Esophagus squamous epithelium (tissue), 5 donors: ENCODE measurements at places on chromosomes 11 and 22. TPM values are rescaled to one million over a fixed set of nuclear protein-coding genes. Genes with fewer than 3 reads are reported as not detected.

Gene TRAPPC4
- 26.5 TPM for total RNA-seq

Gene NRIP3
- 1.4 TPM for total RNA-seq

Gene JAML
- total RNA-seq: 17.9 TPM

Gene C11orf21
- not detected for total RNA-seq

Gene LRRC32
- 4.9 TPM for total RNA-seq

Gene CYP2D6
- total RNA-seq: 1.4 TPM

Gene CADM1
- 15.1 TPM for total RNA-seq

Gene SAA4
- total RNA-seq: not detected

DNA sequence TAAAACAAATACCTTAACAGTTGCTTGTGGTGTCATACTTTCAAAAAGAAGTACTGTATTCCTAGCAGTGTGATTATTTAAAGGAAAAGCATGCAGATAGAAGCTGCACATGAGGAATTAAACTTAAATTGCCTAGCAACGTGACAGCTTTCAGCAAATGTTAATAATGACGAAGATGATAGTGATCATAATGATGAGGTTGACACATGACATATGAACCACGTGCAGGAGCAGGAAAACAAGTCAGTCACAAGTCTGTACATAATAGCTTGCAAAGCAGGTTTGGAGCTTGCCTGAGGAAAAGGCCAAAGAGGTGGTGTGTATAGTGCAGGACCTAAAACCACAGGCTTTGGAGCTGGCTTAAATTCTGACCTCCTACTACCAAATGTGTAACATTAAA lies 30.6 kb upstream of the PIK3C2A start:
- H3K4me3 ChIP-seq: no peak overlapping the region
- no peak overlapping the region for H3K27ac ChIP-seq
- no peak for DNase-seq
- H3K4me1 ChIP-seq: peaks cover 3% of the 10 kb centered on the region

GRCh38 chr11:839875-840617 lies 2.3 kb downstream of the POLR2L start:
- H3K27ac ChIP-seq: no peak overlapping the region
- peaks cover 19% of the 10 kb centered on the region for H3K36me3 ChIP-seq
- H3K4me1 ChIP-seq: peaks cover 90% of the 10 kb centered on the region

DNA sequence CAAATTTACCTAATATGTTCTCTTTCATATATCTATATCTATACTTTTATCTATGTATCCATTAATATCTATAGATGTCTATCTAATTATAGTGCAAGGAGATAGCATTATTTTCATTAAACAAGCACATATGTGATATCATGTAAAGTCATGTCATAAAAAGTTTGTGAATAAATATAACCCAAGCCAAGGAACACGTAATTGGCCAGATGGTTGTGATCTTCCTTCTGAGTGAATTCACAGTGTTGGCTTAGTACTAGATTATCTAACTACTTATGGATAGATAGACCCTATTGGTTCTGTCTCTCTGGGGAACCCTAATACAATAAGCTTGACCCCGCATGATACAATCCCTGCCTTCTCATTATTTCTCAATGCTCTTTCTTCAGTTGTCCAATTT lies 484.4 kb downstream of the LRRC4C start:
- no peak overlapping the region for H3K4me3 ChIP-seq
- H3K27me3 ChIP-seq: no peaks in the 10 kb centered on the region
- no peak overlapping the region for H3K27ac ChIP-seq
- H3K4me1 ChIP-seq: no peaks in the 10 kb centered on the region

- H3K4me1 ChIP-seq: peaks cover 27% of the 10 kb centered on the region
- H3K27ac ChIP-seq: peak within 1 kb of the TSS; percentile 87
- H3K36me3 ChIP-seq: no peaks in the 10 kb centered on the region
- DNase-seq: no peak
Measured at GRCh38 chr22:45502215-45503049, at the start of gene FBLN1. FBLN1 (plus strand) TSS chr22:45502883; CDS start chr22:45502986, 103 bp downstream.

DNA sequence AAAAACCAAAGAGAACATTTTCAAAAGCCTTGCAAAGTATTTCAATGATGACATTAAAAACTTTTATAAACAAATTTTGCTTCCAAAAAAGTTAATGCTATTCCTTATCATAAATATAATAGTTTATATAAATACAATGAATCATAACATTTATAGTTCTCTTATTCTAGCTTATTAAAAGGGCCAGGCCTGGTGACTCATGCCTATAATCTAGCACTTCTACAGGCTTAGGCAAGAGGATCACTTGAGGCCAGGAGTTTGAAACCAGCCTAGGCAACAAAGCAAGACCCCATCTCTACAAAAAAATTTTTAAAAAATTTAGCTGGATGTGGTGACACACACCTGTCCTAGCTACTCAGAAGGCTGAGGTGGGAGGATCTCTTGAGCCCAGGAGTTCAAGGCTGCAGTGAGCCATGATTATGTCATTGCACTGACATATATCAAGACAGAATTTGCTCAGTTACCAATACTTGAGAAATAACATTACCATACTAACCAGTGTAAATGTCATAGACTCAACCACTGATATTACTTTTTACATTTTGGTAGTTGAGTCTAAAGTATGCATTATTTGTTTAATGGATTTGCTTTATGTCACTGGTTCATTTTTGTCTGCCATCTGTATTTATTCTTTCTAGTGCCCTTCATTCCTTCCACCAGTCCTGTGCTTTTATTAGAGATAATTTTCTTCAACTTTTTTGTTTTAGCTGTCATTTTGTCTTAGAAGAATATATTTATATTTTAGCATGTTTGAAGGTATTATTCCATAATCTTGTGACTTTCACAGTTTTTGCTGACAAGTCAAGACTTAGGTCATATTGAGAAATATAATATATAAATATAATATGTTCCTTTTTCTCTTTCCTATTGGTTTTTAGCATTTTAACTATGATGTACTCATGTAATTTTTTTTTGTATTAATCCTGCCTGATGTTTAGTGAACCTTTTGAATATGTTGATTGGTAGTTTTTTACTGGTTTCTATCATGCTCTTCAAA lies 56.2 kb downstream of the CYP2R1 start:
- no peaks in the 10 kb centered on the region for H3K27me3 ChIP-seq
- H3K4me3 ChIP-seq: no peak overlapping the region
- H3K4me1 ChIP-seq: no peaks in the 10 kb centered on the region
- H3K36me3 ChIP-seq: no peaks in the 10 kb centered on the region

- DNase-seq: no peak
- H3K4me1 ChIP-seq: peaks cover 17% of the 10 kb centered on the region
- no peaks in the 10 kb centered on the region for H3K27me3 ChIP-seq
- peak overlapping the region; percentile 98 for H3K4me3 ChIP-seq
Measured at GRCh38 chr11:63767565-63768236, 874 bp downstream of the ZFTA start.

DNA sequence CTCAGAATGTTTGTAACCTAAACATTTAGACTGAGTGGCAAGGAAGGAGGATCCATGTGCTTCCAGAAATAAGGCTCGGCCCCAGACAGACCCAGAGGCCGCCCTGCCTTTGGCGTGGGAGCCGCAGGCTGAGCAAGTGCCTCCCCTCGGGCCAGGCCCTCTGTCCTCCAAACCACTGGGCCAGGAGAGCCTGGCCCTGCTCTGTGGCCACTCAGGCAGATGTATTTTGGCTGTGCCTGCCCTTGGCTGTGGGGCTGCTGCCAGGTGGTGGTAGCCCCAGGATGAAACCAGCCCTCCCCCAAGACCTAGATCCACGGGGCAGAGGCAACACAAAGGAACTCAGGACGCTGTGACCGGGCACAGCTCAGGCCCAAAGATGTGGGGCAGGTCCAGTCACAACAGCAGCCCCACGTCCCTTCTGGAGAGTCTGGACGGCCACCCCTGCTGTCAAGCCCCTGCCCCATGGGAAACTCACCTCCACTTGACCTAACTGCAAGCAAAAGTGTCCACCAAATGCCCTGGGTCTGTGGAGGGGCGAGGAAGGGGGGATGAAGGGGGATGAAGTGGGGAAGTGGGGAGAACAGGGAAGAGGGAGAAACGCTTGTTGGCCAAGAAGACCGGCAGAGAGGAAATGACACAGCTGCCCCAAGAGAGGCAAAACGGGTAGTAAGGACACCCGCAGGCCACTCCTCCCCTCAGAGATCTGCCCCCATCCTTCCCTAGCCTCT lies 24.0 kb downstream of the PISD start:
- H3K4me1 ChIP-seq: peaks cover 21% of the 10 kb centered on the region
- peak overlapping the region; percentile 77 for H3K27ac ChIP-seq
- no peak for DNase-seq
- H3K4me3 ChIP-seq: peak overlapping the region; percentile 27
- no peaks in the 10 kb centered on the region for H3K27me3 ChIP-seq
- H3K36me3 ChIP-seq: no peaks in the 10 kb centered on the region

GRCh38 chr11:48184452-48184851 lies 32.2 kb upstream of the OR4B1 start:
- no peak for DNase-seq
- no peak overlapping the region for H3K27ac ChIP-seq
- H3K27me3 ChIP-seq: no peaks in the 10 kb centered on the region
- no peaks in the 10 kb centered on the region for H3K4me1 ChIP-seq
- H3K36me3 ChIP-seq: no peaks in the 10 kb centered on the region

DNA sequence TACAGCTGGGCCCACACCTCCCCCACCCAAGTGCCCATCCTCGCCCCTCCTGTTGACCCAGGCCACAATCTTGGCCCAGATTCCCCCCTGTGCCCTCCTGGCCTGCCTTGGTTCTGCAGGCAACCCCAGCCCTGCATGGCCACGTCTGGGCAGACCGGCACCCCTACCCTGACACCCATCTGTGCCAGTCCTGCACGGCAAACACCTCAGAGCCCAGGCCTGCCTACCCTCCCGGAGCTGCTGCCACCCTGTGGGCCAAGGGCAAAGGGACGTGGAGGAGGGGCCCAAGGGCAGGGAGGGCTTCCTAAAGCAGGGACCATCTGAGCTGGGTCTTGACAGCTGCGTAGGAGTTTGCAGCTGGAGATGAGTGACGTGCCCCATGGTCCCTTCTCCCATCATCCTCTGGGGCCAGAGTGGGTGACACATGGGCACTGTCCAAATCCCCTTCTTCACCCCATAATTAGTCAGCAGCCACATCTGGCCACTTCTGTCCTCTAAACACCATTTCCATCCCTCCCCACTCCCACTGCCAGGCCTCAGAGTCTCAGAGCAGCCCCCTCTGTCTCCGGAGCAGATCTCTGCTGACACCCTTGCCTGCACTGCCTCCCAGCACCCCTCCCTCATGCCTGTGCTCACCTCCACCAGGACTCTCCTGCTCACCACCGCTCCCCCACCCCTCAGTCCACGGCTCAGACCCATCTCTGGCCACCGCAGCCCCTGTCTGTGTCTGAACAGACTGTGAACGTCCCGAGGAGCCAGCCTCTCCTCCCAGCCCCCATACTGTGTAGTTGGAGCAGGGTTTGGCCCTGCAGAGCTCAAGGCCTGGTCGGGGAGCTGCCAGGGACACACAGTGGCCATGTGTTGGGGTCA lies 35.6 kb upstream of the PPARA start:
- DNase-seq: no peak
- no peaks in the 10 kb centered on the region for H3K27me3 ChIP-seq
- peaks cover 15% of the 10 kb centered on the region for H3K36me3 ChIP-seq
- H3K4me1 ChIP-seq: peaks cover 63% of the 10 kb centered on the region
- no peak overlapping the region for H3K4me3 ChIP-seq

DNA sequence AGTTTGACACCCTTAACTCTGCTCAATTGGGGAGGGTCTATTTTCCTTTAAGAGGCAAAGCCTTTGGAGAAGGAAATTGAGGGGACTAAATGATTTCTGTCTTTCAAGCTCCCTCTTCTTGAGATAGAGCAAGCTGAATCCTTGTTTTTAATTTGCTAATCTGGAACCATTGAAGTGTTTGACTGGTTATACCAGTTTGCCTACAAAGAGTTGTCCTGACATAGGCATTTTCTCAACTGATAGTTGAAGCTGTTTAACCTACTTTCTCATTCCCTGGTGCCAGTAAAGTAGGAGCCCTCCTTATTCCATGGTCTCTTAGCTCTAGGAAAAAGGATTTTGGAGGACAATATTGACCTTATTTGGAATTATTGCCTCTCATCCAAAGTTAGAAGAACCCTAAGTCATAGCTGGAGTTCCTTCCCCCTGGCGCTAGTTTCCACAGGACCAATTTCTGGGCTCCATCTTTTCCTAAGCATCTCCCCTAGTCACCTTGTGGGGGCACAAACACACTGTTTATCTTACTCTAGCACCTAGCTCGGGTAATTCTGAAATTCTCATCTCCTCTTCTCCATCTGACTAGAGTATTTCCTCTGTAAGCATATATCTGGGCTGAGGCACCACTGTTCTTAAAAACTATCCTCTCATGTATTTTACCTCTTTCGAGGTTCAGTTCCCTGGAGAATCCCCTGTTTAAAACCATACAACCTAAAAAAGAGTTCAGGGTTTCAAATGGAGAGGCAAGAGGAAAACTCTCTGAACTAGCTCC lies 7.4 kb downstream of the ZDHHC5 start:
- H3K27ac ChIP-seq: peak overlapping the region; percentile 77
- no peaks in the 10 kb centered on the region for H3K27me3 ChIP-seq
- H3K4me3 ChIP-seq: no peak overlapping the region
- no peak for DNase-seq

DNA sequence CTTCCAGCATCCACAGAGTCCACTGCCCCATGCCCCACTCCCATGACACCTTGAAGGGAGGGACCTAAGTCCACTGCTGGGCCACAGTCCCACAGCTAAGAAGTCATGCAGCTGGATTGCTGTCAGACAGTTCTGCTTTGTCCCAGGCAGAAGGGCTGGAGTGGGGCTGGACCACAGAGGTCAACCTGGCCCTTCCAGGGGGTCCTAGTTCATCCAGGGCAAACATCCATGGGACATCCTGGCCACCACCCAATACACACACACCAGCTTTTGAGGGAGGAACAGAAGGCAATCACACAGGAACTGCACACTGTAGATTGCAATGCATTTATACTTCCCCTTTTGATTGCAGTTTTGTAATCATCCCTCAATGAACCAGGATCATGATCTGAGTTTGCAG lies 11.3 kb upstream of the APOL4 start:
- no peaks in the 10 kb centered on the region for H3K27me3 ChIP-seq
- no peaks in the 10 kb centered on the region for H3K36me3 ChIP-seq
- H3K4me3 ChIP-seq: no peak overlapping the region
- peaks cover 14% of the 10 kb centered on the region for H3K4me1 ChIP-seq
- no peak for DNase-seq

DNA sequence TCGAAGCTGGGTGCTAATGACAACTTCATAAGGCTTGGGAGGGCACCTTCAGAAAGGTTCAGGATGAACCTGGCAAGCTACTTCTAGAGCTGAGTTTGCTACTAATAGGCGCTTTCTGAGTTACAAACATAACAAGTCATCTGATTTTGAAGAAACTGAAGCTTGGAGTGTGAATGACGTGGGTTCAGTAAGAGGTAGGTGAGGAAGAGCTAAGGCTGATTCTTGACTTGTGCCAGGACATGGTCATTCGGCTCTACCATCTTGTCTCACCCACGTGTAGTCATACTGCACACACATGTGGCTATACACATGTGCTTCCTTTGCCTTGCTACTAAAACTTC lies 56.4 kb downstream of the SWAP70 start:
- H3K36me3 ChIP-seq: no peaks in the 10 kb centered on the region
- no peak for DNase-seq
- H3K4me3 ChIP-seq: no peak overlapping the region
- H3K27ac ChIP-seq: peak overlapping the region; percentile 66
